ENCODE measurements at places on chromosomes 12 and 14. TPM values are rescaled to one million over a fixed set of nuclear protein-coding genes. Genes with fewer than 3 reads are reported as not detected.

The SELPLG gene
- total RNA-seq = 6.1 TPM

The SERPINA5 gene
- not detected for total RNA-seq

The DNAH10 gene
- total RNA-seq = 0.66 TPM

GRCh38 chr14:80575763-80576162 lies 364.5 kb upstream of the DIO2 start:
- DNase-seq = no peak

DNA sequence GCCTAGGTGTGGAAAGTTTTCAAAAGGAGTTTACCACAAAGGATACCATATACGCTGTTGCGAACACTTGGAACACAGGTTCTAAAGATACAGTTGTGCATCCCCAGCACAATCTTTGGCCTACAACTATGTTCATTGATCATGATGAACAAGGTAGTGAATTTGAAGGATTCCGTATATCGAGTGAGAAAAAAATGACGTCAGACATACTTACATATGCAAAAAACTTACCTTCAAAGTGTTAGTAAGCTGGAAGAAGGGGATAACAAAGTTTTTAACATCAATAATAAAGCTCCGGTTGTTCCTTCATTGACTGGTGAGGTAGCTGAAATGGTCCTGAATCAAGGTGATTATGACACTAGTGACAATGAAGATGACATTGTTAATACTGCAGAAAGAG lies 133.9 kb upstream of the PDE3A start:
- no peak for DNase-seq

GRCh38 chr12:99911967-99912366 lies 72.8 kb downstream of the ANKS1B start:
- no peak for DNase-seq
